ENCODE measurements at places on chromosomes 7 and 10.

DNA sequence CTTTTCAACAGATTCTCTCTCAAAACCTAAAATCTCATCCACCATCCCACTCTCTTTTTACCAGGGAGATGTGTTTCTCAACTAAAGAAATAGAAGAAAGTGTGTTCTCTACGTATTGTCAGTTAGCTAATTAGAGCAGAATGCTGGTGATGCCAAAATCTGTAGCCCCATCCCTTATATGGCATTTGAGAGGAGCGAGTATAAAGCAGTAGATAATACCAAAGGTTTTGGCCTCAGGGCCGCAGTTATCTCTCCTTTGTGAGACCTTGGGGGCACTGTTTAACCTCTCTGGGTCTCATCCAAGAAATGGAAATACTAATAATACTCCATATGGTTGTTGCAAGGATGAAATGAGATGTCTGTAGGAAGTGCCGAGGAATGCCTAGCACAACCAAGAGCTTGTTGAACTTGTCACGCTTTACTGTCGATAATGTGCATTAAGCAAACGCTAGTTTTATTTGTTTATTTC, 456 bp upstream of the DLD start:
- no peak for DNase-seq

DNA sequence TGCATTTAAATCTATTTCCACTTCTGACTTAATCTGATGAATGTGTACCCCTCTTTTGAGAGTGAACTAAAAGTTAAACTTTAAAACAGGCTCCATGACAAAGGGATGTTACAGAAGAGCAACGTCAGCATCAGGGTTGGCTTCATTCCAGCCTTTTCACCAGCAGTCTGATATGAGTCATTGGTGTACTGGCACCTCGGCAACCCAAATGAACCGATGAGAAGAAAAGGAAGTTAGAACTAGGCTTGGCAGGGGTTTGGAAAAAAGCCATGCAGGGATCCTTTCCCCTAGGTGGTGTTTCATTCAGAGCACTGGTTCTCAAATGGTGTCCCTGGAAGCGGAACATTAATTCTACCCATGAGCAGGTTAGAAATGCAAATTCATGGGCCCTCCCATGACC, 53.6 kb downstream of the SEC61G start:
- no peak for DNase-seq

- DNase-seq: no peak
These were observed 12.4 kb downstream of the GNAT3 start for GRCh38 chr7:80499350-80499953.

DNA sequence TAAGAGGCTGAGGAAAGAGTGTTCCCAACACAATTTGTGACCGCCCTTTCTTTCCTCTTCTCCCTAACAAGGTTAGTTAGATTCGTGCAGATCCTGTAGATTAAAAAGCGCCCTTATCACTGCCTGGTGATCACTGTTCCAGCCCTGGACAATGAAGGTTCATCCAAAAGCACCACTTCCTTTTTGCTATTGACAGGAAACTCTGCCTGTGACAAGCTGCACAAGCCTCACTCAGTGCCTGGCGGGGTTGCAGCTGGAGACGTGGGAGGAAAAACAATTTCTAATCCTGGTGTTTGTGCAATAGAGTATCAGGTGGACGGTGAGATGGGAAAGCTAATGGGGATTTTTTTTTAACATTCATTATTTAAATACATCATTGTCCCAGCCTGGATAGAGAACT, 105.9 kb upstream of the CAV2 start:
- peak; percentile 39 for DNase-seq

- DNase-seq: no peak
These were observed 42.2 kb downstream of the AOAH start for GRCh38 chr7:36682102-36682501.

- DNase-seq: peak; percentile 21
These were observed 122.0 kb downstream of the ARL4A start for GRCh38 chr7:12809476-12809875.

DNA sequence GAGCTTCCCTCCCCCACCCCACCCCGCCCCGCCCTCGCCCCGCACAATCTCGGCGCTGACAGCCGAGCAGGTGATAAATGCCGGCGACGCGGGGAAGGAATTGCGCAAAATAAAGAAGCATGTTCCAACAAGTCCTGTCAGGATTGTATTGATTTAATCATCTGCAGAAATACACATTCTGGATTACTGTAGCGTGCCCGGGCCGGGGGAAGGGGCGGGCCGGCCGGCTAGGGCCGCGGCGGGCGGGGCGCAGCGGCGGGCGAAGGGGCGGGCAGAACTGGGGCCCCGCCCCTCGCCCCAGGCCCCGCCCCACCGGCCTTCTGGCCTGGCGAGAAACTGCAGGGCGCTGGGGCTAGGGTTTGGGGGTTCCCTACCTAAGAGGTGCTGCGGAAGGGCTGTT, 88.9 kb upstream of the PAX2 start:
- no peak for DNase-seq

DNA sequence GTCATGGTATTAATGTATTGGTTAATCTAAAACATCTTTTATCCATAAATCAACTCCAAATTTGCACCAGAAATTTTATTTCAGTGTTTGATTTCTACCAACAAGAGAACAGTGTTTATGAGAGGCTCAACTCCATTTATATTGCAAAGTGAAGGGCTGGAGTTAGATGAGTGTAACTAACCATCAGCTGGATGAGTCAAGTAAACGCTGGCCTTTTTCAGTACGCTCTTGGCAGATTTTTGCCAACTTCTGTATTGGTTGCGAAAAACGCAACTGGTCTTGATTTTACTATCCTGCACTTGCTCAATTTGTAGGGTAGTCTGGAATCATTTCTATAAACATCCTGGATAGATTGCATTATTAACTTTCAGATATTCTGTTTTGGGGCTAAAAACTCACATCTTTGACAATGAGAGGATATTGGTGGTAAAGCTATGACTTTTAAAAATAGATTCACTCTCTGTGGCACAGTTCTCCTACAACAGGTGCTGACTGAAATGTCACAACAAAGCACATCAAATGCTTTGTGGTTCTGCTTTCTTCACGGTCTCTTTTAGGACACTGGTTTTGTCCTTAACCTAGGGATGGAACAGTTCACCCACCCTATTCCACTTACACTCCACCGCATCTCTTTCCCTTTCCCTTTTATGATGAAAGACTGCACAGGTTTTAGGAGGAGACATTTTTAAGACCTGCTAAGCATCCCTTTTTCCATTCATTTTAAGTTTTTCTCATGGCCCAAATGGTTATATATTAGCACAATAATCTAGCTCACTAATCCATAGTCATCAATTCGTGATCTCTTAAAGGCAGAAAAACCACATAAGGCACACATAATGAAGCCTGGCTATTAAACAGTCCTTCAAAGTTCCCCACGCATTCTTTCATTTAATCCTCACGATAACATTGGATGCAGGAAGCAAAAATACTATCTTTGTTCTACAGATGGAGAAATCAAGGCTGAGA, 12.8 kb downstream of the CACNA2D1 start:
- DNase-seq: no peak

- DNase-seq: no peak
These were observed 69.2 kb downstream of the HIP1 start for GRCh38 chr7:75669579-75669978.

DNA sequence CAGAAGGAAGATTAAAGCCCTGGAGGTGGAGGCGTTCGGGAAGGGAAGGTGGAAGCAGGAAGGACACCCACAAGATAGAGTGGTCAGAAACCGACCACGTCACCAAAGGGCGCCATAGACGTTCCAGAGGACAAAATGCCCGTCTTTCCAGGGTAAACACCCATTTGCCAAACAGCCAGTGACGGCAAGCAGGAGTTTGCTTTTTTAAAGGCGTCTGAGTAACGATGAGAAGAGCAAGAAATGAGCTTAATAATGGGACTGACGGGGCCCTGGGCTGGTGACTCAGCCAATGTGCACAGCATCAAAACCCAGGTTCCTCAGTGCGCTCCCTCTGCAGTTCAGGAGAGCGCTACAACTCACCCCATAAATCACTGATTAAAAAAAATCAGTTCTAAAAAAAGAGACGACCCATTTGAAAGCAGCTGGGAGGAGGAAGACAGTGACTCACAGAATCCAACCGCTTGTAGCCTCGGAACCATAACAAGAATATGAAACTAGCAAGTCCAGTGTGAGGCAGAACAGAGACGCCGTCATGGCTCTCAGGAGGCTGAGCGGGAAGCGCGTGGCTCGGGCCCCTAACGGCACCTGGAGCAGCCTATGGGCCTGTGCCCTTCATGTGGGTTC, 5.9 kb downstream of the DIP2C start:
- DNase-seq: no peak

DNA sequence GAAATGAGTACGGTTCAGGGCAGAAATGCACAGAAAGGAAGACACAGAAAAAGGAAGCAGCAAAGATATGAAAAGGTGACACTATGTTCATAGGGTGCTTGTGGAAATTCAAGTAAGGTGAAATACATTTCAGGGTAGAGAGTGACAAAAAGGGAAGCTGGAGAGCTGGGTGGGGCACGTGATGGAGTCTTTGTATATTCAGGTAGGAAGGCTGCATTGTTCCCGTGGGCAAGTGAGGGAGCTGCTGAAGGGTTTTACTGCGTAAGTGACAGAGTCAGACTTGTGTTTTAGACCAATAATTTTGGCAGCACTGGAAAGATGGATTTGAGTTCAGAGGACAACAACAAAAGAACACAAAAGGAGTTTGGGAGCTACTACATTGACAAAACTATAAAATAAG, 35.3 kb upstream of the ANK3 start:
- DNase-seq: no peak

GRCh38 chr10:11724938-11725776, 17.0 kb upstream of the ECHDC3 start:
- peak; percentile 74 for DNase-seq

DNA sequence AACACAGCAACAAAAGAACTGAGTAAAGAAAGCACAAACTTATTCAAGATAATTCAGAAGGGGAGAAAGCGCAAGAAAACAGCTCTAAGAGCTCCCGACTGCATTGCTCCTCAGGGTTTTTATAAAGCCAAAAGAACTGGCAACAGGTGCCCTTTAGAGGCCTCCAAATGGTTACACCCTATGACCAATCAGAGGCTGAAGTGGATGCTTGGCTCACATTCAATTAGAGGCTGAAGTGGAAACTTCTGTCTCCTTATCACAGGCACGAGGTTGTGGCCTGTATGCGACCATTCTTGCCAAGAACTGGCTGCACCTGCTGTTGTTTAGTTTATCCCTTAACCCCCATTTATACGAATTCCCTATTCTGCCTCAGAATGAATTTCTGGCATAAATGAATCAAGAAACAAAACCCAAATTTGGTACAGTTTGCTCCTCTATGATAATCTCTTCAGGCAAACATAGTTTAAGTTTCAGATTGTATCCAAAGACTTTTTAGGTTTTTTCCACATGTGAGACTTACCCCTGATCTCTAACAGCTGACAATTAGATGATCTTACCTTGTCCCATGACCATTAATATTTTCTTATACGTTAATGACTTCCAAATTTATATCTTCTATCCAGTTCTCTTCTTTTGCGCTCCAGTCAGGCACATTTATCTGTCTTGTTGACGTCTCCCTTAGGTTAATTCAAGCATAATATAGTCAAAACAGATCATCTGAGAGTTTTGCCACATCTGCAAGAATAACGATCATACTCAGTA, 504.8 kb downstream of the NXPH1 start:
- DNase-seq: no peak

- DNase-seq: peak; percentile 70
These were observed 98.6 kb downstream of the ELMO1 start for GRCh38 chr7:37349979-37350590.

- DNase-seq: no peak
These were observed 689.7 kb downstream of the SUGCT start for GRCh38 chr7:40824461-40824860.

GRCh38 chr10:13673156-13673555, 86.4 kb downstream of the PRPF18 start:
- DNase-seq: no peak

DNA sequence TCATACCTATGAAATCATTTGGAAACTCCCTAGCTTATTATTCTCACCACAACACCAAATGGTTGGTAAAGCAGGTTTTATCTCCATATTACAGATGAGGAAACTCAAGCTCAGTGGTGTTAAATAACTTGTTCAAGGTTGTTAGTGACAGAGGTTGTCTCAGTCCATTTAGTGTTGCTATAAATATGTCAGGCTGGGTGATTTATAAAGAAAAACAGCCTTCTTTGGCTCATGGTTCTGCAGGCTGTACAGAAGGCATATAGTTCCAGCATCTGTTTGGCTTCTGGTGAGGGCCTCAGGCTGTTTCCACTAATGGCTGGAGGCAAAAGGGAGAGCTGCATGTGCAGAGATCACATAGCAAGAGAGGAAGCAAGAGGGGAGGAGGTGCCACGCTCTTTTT, 96.6 kb downstream of the ZNF438 start:
- DNase-seq: peak; percentile 18

GRCh38 chr10:120719333-120719732, 131.8 kb upstream of the WDR11 start:
- no peak for DNase-seq

- DNase-seq: no peak
These were observed 207.0 kb downstream of the MLLT10 start for GRCh38 chr10:21740989-21741388.

DNA sequence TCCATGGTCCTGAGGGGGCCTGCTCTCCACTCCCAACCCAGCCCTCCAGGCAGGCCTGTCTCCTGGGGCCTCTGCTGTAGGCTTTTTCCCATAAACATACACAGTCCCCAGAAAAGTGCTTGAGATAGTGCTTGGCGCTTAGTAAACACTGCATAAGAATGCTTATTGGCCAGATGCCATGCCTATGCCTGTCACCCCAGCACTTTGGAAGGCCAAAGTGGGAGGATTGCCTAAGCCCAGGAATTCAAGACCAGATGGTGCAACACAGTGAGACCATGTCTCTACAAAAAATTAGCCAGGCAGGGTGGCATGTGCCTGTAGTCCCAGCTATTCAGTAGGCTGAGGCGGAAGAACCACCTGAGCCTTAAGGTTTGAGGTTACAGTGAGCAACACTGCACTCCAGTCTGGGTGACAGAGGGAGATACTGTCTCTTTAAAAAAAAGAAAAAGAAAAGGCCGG, 24.6 kb upstream of the ASL start:
- DNase-seq: no peak

DNA sequence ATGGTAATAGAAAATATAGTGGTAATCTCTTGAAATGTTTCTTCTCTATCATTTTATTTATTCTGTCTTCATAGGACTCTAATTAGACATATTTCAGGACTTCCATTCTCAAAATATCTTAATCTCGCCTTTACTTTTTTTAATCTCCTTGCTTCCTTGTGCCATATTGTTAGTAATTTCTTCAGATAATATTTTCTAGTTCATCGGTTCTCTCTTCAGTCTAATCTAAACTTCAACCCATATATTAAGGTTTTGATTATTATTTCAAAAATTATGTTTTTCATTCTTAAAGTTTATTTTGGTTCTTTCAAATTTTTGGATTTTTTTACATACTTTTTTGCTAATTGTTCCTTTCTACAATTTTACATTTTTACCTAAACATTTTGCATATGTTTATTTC, 237.9 kb upstream of the DGKB start:
- DNase-seq: no peak

GRCh38 chr10:101923256-101923655, 79.7 kb upstream of the KCNIP2 start:
- no peak for DNase-seq

GRCh38 chr10:129392855-129393254, 74.2 kb upstream of the MGMT start:
- DNase-seq: no peak

All from KBM-7 (cell line).